Hepatocyte (in vitro differentiated cells): ENCODE measurements at places on chromosomes 16 and 17. TPM values are rescaled to one million over a fixed set of nuclear protein-coding genes. Genes with fewer than 3 reads are reported as not detected.

DNA sequence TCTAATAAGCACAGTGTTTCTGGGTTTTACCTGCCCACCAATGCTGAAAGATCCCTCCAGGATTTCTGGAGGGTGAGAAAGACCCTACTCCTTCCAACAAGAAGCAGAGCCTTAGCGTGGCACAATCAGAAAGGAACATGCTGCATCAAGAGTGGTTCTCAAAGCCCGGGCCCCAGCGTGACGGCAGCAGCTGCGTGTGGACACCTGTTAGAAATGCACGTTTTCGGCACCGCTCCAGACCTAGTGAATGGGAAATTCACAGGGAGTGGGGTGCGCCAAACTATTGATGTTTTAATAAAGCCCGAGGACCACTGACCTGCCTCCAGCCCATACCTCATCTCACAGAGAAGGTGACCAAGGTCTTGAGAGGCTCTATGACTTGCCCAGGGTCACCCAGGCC is 55.8 kb downstream of the PECAM1 start:
- DNase-seq: no peak

GRCh38 chr16:27514806-27515205 is 34.9 kb downstream of the GTF3C1 start:
- DNase-seq: no peak

DNA sequence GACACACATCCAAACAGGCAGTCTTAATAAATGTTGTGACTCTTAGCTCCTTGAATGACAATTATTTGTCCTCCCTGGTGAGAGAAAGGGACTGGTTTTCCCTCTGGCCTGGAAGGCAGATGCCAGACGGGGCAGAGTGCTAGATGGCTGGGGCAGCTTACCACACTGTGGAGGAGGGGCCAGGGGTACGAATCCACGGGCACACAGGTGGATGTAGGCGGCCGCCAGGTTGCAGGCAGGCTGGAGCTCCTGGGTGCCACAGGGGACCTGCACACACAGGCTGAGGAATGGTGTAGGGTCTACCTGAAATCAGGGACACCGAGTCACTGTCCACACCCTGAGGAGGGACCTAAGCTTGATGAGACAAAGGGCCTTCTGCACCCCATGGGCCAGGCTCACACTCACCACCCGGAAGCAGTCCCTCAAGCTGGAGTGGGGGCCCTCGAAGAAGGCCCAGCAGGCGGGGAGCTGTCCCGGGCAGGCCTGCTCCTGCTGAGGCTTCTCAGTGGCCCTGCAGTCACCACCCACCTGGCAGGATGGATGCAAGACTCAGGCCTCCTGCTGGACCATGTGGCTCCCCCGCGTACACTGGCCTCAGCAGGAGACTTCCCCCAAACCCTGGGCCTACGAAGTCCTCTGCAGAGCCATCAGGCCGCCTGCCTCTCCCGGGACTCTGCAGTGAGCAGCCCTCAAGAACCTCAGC is 38.4 kb downstream of the RMI2 start:
- no peak for DNase-seq

Gene SLC12A3
- total RNA-seq: not detected in 2 replicates

Gene NOD2
- total RNA-seq: 0.12 and 0.13 TPM in 2 replicates
